Activated T-cell treated with anti-CD3 and anti-CD28 coated beads for 1 hour (primary cell): ENCODE measurements at places on chromosomes 5 and 9.

GRCh38 chr5:175124821-175125220, 319.2 kb downstream of the DRD1 start:
- DNase-seq, result no peak

DNA sequence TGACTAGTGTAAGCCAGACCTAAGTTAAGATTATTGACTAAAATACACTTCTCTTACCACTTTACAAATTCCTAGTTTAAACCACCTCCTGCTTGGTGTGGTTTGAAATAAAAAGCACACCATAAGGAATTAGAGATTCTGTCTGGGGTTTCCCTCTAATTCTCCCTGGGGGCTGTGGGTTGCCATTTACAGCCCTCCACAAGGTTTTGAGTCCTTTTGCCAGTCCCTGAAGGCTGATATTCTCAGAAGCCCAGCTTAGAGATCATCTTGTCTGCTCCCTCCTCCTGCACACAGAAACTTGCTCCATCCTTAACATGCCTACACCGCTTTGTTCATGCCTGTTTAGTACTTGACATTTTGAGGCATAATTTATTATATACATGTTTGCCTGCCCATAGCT, 7.2 kb upstream of the LMNB1 start:
- no peak for DNase-seq

- no peak for DNase-seq
These were observed 45.5 kb downstream of the SPIN1 start for GRCh38 chr9:88433583-88434255.

DNA sequence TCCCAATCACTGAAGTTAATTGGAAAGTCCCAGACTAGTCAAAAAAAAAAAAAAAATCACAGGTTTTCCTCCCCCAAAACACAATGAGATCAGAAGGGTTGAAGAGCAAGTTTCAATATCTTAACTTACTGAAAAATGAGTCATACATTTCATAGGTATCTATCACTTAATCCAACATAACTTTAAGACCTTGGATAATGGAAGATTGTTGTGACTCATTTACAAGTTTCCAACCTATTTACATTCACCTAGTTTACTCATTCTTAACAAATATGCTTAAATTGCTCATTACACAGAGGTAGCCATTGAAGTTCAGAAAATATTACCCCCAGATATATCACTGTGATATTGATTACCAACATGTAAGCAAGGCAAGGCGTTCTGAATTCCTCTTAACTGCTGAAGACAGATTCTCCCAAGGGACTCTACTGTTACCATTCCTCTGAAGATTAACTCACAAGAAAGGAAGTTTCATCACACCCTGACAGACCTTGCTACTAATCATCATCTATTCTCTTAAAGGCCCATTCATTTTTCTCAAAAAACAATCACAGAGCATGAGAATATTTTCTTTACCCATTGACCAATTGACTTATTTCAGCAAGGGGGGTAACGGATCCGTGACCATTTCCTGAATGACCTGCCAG, 563.8 kb downstream of the TLE1 start:
- no peak for DNase-seq

GRCh38 chr9:134374301-134375010, 48.2 kb downstream of the RXRA start:
- no peak for DNase-seq

DNA sequence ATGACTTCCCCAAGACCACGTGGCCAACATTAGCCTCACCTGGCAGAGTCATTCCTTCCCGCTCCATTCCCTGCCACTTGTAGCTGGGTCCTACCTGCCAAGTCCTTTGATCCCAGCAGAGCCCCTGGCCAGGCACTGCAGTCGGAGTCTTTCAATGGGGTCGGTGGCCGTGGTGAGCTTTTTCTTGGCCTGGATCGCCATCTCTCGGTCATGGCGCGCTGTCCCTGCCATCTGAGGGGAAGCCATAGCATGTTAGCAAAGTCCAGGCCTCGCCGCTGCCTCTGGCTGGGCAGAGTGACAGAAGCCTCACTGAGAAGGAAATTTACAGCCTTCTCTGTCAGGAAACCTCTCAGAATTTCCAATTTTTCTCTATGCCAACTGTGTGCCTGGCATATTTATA, 17.5 kb downstream of the CAPSL start:
- no peak for DNase-seq

DNA sequence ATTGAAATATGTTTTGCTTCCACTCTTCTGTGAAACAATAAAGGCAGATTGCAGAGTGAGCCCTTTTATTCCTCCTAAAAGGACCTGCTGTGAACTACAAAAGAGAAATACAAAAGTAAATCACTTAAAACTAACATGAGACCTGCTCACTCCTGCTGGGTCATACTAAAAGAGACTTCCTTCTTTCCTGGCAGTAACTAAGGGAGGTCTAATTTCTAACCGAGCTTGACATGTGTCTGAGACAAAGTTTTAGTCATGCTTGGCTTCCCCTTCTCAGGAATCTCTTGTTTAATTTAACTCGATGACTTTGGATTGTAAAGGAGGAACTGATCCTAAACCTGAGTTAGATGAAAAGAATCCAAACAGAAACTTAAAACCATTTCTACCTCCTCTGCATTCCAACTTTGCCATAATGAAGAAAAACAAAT, 86.4 kb upstream of the CDH6 start:
- DNase-seq, result no peak

DNA sequence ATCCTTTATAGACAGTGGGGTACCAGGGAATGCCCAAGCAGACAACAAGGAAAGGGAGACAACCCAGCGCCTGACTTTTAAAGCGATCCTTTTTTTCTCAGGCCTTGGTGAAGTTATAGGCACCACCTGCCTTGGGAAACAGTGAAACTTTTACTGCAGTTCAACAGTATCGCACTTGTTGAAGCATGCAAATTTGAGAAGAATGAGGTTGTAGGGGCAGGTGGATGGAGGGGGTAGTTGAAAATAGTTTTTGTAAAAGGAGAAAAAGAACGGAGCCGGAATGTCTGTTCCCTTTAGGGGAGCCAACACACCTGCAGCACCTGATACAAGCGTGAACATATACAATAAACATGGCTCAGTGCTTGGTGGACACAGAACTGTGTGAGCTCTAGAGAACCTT, 190.2 kb upstream of the NR3C1 start:
- DNase-seq, result no peak

DNA sequence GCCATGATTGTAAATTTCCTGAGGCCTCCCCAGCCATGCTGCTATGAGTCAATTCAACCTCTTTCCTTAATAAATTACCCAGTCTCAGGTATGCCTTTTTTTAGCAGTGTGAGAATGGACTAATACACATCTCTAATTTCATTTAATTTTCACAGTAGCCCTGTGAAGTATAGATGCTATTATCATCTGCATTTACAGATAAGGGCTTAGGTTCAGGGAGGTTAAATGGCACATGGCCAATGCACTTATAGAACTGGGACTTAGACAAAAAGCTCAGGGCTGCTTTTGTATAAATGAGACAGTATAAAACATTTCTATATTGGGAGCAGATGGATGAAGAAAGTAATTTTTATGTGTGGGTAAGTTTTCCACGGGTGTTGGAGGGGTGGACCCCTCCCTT, 62.9 kb upstream of the PANK3 start:
- no peak for DNase-seq

- peak; percentile 13 for DNase-seq
These were observed 32.8 kb downstream of the ARPC5L start for GRCh38 chr9:124894741-124895170.

DNA sequence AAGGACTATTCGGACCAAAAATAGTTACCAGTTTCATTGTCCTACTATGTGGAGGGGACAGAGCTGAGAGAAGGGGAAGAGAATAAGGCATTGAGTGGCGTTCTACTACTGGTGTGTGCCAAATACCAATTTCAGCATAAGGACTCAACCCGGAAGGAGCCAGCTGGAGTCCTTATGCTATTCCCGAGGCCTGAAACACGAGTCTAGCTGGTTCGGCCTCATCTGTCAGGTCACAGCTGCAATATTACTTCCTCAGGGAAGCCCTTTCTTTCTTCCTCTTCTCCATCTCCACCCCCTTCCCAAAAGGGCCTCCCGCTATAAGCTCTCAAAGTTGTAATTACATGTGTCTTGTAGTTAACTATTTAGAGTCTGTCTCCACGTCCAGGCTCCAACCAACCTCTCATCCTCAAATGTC, 20.5 kb upstream of the FER start:
- no peak for DNase-seq

DNA sequence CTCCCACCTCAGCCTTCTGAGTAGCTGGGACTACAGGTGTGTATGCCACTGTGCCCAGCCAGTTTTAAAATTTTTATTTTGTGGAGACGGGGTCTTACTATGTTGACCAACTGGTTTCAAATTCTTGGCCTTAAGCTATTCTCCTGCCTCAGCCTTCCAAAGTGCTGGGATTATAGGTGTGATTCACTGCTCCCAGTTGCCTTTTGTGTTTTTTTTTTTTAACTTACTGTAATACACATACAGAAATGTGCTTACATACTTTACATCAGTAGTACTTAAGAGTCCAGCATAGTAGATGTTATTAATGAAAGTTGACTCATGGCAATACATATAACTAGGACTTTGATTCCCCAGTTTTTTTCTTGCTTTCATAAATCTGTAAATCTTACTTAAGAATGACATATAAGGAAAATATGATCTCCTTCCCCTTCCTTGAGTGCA, 4.7 kb downstream of the MAN2A1 start:
- no peak for DNase-seq

DNA sequence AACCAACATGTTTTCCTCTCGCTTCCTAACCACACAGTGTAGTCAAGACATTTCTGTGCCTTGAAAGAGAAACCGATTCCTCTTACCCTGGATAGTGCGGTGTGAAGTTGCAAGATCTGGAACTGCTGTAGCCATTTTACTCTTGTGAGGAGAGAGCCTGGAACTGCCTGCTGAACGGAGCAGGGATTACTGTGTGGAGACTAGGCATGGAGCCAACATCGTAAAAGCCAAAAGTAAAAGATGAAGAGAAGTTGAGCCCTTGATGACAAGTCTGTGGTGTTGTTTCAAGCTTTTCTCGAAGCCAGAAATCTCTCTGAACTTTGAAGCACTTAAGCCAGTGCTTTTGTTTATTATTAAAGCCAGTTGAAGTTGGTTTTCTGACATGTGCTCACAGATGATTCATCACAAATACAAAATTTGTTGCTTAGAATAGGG, 110.1 kb upstream of the GRIN3A start:
- DNase-seq, result no peak

- no peak for DNase-seq
These were observed 372.5 kb upstream of the KCNN2 start for GRCh38 chr5:113989278-113989912.

GRCh38 chr9:82234160-82234943, 245.8 kb downstream of the SPATA31D1 start:
- no peak for DNase-seq

DNA sequence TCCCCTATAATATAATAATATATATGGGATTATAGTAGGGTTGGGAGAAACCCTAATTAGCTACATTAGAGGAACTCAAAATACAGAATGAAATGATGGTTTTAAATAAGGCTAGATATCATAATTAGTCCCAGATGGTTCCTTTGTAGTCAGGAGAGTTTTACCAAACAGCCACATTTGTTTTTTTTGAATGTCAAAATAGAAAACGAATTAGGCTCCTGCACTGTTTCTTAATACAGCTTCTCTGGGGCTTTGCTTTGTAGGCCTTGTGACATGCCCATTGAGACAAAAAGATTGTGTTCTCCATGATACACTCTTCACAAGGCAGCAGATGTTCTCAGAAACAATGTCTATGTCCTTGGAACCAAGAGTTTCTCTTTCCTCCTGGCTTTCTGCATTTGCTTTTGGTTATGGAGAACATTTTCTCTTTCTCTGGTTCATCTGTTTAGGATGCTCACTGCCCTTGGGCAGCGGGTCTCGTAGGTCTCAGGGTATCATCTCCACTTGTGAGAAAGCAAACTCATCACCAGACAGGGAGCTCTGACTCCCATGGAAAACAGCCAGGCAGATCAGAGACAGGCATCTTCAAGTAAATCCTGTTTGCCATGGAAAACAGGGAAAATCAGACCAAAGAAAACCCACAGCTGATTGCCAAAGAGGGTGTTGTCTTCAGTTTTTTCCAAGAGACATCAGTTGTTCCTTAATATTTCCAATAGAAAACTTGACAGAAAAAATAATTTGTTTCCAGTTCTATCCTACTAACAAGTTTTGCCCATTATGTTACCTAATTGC, 54.1 kb upstream of the RPS23 start:
- DNase-seq, result no peak

DNA sequence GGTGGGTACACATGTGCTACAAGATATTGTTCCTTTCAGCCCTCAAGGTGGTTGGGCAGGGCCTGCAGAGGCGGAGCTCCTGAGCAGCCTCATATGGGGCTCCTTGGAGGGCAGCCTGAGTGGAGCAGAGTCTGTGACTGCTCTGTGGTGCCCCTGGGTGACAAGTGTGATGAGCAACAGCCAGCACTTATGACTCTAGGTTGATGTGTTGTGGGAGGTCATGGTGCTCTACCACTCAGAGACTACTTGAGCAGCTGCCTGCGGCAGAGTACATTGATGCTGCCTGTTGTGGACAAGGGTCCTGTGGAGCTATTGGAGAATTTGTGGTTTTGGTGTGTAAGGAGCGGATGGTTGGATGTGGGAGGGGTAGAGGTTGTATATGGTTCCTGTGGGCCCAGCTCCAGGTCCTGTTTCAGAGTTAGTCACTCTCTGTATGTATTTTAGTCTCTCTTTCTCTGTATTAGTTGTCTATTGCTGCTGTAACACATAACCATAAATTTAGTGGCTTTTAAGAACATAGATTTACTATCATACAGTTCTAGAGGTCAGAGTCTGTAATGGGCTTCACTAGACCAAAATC, 141.3 kb downstream of the SREK1 start:
- no peak for DNase-seq

DNA sequence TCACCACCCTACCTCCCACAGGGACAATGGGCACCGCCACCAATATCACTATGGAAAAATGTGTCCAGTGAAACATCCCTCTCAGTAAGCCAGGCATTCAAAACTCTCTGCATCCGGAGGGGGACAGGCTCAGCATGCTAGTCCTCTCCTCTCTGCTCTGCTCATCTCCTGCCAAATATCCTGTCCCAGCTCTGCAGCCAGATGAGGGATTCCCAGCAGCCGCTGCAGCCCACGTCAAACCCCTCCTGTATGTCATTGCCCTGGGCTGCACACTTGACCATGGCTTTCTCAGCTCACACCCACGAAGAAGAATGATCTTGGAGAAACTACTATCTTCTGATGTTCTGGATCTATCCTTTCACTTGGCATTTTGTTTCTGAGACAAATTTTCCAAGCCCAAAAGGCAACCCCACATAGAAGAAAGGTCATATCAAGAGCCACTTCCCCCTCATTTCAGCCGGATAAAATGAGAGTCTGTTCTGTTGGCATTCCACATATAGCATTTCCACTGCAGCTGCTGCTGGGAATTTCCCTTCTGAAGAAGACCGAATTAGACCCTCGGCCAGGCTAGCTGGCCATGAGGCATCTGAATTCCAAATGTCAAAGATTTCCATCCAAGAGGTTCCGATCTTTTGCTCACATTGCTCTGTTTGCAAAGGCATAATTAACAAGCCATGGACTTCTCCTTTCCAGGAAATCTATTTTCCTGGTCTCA, 338.0 kb downstream of the ACTL7B start:
- no peak for DNase-seq

- DNase-seq, result no peak
These were observed 243.2 kb downstream of the ELAVL2 start for GRCh38 chr9:23582836-23583235.
